ENCODE measurements at places on chromosomes 12 and 14.

DNA sequence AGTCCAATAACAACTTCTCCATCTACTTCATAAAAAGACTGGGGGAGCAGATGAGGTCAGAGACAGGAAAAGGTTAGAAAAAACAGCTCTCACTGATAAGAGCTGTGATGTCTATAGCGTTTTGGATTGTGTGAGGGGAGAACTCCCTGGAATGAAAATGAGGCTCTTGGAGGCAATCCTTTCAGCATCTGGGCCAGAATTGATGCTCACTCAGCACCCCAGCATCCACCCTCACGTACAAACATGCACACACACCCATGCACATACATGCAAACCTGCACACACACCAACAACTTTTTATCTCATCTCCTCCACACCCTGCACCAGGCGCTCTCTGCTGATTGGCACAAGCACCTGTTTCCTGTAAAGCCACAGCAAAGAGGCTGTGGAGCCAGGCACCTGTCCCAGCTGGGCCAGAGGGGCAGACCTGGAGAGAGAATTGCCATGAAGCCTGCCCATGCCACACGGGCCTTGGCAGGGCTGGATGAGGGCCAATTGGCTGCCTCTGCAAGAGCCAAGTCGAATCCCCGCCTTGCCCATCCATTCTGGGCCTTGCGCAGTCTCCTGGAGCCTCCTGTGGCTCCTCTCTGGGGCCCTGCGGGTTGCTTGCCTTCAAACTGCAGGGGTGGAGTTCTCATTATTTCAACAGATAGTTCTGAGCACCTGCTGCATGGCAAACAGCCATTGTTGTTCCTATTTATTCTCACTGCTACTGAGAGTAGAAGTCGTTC is 53.1 kb downstream of the SYNE3 start:
- no peak for DNase-seq

- DNase-seq, result peak; percentile 25
Observed at GRCh38 chr12:64672925-64673409, 62.7 kb downstream of the RASSF3 start.

- no peak for DNase-seq
Observed at GRCh38 chr12:67067453-67068203, 201.5 kb upstream of the CAND1 start.

DNA sequence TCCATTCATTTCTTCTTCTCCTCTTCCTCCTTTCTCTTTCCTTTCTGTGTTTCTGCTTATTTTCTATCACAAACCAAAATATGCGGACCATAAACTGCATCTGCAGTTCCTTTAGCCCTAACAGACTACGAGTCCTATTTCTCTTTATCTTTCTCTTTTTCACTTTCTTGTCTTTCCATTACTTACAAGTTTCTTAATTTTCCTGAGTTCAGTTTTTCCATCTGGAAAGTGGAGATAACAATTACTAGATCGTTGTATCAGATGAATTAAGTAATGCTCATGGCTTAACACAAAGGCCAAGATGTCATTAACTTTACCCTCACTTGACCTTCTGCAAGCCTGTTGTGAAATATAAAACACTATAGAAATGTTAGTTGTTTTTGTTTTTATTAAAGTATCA is 983 bp upstream of the COPS7A start:
- DNase-seq, result no peak

GRCh38 chr12:54160769-54161480 is 27.9 kb downstream of the SMUG1 start:
- no peak for DNase-seq

DNA sequence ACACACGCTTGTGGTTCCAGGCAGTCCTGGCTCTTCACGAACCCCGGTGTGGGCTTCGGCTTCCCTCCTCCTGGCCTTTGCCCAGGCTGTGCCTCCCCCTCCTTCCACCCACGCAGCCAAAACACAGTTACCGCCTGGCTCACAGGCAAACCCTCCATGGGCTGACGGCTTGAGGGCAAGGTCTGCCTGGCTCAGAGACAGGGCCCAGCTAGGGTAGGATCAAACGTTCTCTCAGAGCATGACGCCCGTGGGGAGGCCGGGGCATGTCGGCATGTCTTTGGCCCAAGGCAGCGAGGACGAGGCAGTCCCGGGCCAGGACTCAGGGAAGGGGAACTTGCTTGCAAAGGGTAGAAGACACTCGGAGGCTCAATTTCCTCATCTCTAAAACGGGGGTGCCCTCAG is 2.1 kb downstream of the SLC25A47 start:
- no peak for DNase-seq

- DNase-seq, result no peak
Observed at GRCh38 chr14:61266891-61267740, 14.0 kb downstream of the TMEM30B start.

DNA sequence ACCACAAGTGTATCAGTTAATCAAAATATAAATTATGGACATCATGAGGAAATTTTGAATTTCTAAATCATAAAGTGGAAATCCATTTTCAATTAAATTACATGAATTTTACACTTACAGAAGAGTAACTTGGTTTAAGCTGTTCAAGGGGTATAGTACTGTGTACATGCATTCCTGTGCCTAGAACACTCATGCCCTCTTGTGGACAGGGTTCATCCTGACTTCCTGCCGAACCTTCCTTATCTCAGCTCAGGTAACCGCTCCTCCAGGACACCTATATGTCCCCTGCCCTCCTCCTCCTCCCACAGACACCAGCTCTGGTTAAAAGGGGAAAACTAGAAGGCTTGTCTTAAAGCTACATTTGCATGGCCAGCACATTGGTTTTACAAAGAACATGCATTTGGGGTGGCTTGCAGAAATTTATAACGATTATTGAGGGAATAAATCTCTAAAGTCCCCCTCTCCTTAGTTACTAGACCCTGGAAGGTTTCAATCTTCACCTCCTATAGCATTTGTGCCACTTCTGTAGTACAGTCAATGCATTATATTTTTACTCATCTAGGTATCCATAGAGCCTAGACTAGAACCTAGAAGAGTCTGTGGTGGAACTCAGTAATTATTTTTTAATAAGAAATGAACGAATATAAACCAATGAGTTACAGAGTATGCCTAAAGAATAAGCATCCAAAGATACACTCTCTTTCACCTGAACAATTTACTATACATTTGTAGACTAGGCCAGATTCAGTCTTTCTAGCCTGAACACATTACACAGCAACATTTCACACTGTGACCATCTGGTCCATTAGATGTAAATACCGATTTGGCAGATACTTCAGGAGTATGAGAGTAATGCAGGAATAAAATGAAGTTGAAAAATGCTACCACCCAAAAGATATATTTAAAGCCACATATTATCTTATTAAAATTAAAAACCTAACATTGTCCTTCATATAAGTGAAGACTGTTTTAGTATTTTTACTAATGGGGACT is 345.6 kb downstream of the PAWR start:
- no peak for DNase-seq

DNA sequence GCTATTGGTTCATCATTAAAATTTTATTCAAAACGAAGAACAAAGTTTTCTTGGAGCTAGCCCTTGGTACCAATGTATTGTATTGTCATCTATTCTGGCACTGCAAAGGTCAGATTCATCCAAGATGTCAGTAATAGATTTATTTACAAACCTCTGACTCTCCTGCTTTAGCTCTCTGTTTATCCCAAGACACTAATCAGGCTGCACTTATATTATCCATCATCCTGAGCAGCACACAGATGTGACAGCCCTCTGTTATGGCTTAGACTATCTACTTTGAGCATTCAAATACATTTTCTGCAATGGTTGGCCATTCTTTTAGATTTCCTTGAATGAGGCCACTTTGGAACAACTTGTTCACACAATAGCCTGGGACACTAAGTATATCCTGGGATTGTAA is 5.0 kb upstream of the PTPRR start:
- DNase-seq, result no peak

DNA sequence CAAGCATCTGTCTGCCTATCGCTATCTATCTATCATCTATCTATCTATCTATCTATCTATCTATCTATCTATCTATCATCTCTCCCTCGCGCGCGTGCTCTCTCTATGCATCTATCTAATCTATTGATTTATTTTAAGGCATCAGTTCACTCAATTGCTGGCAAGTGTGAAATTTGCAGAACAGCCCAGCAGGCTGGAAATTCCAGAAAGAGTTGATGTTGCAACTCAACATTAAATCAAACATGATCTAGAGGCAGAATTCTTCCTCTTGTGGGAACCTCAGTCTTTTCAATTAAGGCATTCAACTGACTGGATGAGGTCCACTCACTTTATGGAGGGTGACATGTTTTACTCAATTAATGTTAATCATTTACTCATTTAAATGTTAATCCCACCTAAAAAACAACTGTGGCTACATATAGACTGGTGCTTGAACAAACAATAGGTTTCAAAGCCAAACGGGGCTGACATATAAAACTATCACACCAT is 1210.8 kb downstream of the GALC start:
- no peak for DNase-seq

GRCh38 chr14:74793506-74794155 is 30.5 kb downstream of the YLPM1 start:
- DNase-seq, result no peak

DNA sequence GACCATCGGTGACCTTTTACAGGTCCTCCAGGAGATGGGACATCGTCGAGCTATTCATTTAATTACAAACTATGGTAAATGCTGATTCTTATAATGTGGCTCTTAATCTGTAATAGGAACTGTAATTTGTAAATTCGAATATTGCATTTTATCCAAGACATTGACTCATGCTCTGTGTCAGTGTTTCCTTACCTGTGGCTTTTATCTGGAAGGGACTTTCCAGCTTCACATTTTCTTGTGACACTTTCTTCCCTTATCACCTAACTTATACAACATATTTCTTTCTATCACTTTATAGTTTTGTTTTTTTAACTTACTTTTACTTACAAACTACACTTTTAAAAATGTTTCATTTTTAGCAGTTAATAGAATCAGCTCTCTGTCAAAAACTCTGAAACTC is 14.8 kb downstream of the IRAK3 start:
- no peak for DNase-seq

DNA sequence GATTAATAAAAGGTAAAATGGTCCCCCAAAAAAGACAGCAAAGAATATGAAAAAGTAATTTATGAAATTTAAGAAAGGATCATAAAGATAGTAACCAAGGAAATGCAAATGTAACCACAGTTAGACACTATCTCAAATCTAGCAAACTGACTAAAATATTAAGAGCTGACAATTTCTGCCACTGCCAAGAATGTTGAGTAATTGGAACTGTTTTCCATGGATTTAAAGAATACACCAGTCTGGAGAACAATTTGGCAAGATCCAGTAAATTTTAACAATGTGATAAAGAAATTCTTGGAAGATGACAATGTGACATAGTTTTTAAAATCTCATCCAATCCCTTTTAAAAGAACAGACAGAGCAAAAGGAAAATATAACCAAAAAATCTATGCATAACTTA is 798.0 kb upstream of the MGAT4C start:
- no peak for DNase-seq

DNA sequence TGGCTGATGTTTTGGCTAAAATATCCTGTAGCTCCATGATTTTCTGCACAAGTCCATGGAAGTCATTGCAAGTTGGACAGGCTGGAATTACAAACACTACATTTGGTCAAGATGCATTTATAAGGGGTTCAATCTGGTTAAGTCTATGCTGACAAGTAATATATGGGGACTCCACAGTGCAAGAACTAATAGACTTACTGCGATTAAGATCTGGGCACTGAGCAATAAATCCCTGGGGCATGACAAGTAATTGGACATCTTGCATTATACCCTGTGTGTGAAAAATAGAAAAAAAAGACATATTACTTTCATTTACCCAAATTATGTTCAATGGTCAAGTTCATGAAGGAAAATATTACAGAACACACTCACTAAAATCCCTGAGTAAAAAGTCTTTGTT is 99.1 kb downstream of the NELL2 start:
- no peak for DNase-seq

DNA sequence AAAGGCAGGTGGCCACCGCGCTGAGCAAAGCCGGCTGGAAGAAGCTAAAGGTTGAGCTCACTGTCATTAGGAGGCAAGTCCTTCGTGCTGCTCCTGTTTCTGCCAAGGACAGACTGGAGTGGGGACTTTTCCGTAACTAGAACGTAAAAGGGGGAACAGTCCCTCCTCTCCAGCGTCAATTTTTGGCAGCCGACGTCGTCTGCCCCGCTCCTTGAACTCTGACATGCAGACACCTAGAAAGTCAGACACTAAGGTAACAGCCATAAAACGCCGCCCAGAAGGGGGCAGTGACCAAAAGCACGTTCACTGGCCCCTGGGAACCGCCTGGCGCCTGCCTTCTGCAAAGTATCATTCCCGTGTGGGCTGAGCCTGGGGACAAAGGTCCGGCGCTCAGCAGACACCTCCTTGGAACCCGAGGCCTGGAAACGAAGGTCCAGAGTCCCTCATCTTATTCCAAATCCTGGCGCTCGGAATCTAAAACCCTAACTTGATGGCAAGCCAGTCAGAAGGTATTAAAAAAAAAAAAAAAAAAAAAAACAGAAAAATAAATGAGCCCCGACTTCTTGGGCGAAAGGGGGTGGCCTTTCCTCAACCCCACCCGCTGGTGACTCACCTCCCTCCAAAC is 1.1 kb upstream of the LRP1 start:
- DNase-seq, result peak; percentile 12

- DNase-seq, result no peak
Observed at GRCh38 chr14:37585101-37585511, 9.9 kb downstream of the FOXA1 start.

DNA sequence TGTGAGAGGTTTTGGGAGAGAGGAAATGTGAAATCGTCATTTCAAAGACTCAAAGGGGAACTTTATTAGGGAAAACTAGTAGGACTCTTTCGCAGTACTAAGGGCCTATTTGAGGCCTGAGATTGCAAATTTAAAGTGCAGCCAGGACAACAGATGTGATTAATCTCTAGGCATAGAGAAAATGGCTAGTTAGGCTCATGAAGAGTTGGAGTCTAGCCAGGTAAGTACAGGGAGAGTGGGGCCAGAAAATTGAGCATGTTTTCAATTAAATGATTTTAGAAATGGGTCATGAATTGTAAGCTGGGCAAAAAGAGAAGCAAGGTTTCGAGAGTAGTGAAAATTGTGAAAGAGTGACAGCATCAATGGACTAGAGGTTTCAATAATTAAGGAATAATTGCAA is 91.9 kb upstream of the LMNTD1 start:
- no peak for DNase-seq

- DNase-seq, result no peak
Observed at GRCh38 chr12:20398686-20399085, 30.3 kb downstream of the PDE3A start.

GRCh38 chr12:71187379-71187778 is 29.6 kb upstream of the TSPAN8 start:
- no peak for DNase-seq

- no peak for DNase-seq
Observed at GRCh38 chr12:57560516-57560915, 10.7 kb downstream of the KIF5A start.

GRCh38 chr14:77485256-77485655 is 13.4 kb downstream of the ISM2 start:
- DNase-seq, result no peak

GRCh38 chr12:114931025-114931424 is 247.1 kb upstream of the TBX3 start:
- DNase-seq, result no peak

- DNase-seq, result no peak
Observed at GRCh38 chr12:94531196-94531720, 71.6 kb upstream of the CEP83 start.

Measured in activated T-helper 9 cell treated with anti-CD3 and anti-CD28 coated beads, Interleukin-2, amount 50 U/mL, for 16 hours (primary cell).